ENCODE measurements at places on chromosomes 7 and 10. TPM values are rescaled to one million over a fixed set of nuclear protein-coding genes. Genes with fewer than 3 reads are reported as not detected.

PTPN20 gene
- polyA plus RNA-seq, result 30.1 TPM

GTF2I gene
- 61.8 TPM for polyA plus RNA-seq

SGPL1 gene
- 6.1 TPM for polyA plus RNA-seq

PRSS1 gene
- not detected for polyA plus RNA-seq

KAZALD1 gene
- polyA plus RNA-seq, result not detected

JAKMIP3 gene
- 3.2 TPM for polyA plus RNA-seq

VWDE gene
- polyA plus RNA-seq, result 2.6 TPM

Data from Purkinje cell (primary cell).